ENCODE measurements at places on chromosomes 1 and 21.

DNA sequence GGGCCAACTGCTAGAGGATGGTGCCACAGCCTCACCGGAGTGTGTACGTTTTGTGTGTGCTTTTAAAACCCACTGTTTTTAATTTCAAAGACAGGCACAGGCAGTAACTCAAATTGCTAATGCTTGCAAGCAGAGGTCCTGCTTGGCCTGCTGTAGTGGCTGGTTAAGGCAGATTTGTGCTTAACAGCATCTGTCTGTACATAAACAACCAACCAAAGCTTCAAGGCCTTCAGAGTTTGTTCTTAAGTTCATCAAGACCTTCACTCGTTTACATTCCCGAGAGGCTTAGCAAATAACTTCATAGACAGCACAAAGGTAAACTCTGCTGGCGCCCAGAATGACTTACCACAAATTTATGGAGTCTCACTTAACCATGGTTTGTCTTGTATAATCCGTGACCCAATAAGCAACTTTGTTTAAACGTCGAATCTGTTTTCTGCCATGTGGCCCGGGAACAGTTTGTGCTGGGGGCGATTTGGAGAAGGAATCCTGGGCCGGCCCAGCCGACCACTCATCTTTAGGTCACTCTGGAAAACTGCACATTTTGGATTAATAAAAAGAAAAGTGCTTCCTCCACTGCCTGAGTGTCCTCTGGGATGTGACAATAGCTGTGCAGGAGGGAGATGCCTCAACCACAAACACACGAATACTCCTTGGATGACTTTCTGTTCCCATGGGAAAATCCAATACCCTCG lies 58.1 kb downstream of the CAPZB start:
- DNase-seq = no peak

- DNase-seq = peak; percentile 16
These were observed 36.2 kb upstream of the HFM1 start for GRCh38 chr1:91440847-91441246.

DNA sequence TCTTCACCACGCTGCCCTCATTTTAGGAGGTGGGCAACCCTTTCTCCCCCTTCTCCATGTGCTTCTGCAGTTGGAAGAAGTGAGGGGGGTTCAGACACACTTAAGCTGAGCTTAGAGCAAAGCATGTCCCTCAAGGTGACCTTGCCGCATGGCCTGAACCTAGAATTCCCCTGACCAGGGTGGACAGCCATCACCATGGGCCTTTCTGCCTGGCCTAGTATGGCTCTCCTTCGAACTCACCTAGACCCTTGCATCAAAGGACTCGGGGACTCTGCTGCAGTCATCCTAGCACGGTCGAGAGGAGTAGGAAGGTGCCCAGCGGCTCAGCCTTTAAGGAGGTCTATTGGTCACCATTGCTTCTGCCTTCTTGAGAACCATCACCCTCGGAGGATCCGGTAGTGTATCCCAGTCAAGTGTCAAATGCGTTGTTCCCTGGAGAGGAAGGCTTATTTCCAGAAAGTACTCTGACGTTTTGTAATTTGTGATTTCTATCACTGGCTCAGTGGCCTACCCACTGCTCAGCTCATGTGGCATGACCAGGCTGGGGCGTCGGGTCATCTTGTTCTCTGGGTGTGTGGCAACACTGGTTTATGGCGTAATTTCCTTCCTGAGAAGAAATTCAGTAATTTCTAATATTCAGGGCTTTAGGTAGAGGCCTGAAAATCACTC lies at the start of gene KCNE1:
Gene KCNE1, minus strand, starts transcription at position 424 of the 669 bp plus-strand sequence. CDS start 62,576 bp downstream, outside the sequence.
- DNase-seq = no peak

GRCh38 chr1:221845650-221846371 lies 103.9 kb upstream of the DUSP10 start:
- DNase-seq = peak; percentile 46

- DNase-seq = peak; percentile 73
These were observed 1.9 kb downstream of the TAGLN2 start for GRCh38 chr1:159923203-159924024.

GRCh38 chr1:172498857-172499256 lies 34.1 kb upstream of the SUCO start:
- no peak for DNase-seq

DNA sequence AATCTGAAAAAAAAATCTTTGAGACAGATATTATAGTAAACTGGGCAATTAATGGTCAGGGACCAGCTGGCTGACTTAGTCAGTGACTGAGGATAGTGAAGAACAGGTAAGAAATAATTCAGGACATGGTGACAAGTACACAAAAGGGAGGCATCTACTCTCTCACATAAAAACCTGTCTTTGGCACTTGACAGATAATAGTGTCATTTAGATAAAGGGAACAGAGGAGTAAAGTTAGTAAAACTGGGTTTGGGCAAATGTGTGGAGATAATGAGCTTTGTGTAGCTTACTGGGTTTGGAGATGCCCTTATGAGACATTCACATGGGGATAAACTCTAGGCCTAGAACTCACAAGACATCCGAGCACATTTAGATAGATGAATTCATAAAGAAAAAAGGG lies 4.0 kb downstream of the SSX2IP start:
- DNase-seq = no peak

DNA sequence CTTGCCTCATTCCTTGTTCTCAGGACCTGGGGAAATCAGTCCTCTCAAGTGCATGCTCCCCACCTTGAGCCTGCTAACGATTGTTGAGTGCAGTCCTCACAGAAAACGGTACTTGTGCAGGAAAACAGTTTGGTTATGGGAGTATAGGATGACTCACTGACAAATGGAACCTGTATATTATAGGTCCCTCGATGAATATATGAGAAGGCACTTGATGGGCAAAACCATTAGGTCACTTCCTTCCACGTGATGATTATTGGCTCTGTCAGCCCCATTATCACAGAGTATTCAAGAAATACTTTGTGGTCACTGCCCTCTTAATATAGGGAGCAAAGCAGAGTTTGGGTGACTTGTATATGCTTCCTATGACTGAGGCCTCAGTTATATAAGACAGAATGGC lies 6.2 kb downstream of the CCDC17 start:
- no peak for DNase-seq

- no peak for DNase-seq
These were observed 776.5 kb downstream of the KCNT2 start for GRCh38 chr1:195831789-195832188.

- DNase-seq = no peak
These were observed 57.8 kb downstream of the PGBD5 start for GRCh38 chr1:230368363-230368762.

- peak; percentile 63 for DNase-seq
These were observed 8.4 kb upstream of the IKBKE start for GRCh38 chr1:206461602-206462455.

GRCh38 chr1:236160540-236161127 lies 18.3 kb downstream of the GPR137B start:
- no peak for DNase-seq

DNA sequence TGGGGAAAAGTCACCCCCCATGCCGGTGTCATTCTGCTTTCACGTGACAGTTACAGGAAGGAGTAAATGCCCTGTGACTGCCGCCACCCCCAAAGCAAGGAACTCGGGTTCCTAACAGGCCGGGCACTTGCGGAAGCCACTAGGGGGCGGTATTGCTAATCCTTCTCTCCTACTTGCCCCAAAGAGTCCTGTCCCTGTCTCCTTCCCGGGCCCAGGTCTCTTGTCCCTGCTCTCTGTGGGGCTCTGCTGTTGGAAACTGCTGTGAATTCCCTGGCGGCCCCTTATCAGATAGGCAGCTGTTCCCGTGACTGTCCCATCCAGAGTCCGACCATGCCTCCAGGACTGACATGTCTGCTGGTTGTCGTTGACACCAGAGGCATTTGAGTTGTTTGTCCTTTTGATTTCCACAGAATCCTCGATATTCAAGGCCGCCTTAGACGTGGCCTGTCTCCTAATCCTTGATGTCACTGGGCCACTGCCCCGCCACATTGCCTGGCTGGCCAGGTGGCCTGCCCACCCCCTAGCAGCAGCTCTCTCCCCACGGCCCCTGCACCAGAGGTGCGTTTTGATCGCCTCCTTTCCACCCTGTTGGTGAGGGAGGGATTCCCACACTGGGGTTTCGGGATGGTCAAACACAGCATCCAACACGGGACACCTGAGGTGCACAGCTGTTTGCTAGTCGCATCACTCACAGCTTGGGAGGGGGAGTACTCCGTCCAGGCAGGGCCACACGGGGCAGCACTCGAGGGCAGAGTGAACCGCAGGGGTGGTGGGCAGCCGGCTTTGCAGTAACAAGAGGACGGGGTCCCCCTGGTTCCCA lies 37.3 kb downstream of the CHAF1B start:
- DNase-seq = peak; percentile 40

DNA sequence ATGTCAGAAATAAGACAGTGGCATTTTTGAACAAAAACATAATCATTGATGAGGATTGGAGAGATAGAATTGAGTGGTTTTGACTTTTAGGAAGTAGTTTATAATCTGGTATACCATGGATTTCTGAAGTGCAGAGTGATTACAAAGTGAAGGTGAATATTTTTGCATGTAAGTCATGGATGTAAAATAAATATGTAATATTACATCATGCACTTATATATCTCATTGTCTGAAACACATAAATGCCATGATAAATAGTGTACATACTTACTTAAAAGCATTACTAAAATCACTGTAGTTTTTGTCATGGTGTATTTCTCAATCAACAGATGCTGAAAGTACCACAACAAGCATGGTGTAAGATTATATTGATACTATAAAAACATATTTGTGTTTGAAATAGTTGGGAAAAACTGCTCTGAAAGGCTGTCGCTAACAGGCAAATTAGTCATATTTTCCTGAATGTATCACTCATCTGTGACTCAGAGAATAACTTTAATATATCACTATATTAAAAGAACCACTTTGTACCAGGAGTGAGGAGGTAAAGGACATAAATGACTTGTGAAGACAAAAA lies 24.8 kb upstream of the RGS18 start:
- DNase-seq = no peak

DNA sequence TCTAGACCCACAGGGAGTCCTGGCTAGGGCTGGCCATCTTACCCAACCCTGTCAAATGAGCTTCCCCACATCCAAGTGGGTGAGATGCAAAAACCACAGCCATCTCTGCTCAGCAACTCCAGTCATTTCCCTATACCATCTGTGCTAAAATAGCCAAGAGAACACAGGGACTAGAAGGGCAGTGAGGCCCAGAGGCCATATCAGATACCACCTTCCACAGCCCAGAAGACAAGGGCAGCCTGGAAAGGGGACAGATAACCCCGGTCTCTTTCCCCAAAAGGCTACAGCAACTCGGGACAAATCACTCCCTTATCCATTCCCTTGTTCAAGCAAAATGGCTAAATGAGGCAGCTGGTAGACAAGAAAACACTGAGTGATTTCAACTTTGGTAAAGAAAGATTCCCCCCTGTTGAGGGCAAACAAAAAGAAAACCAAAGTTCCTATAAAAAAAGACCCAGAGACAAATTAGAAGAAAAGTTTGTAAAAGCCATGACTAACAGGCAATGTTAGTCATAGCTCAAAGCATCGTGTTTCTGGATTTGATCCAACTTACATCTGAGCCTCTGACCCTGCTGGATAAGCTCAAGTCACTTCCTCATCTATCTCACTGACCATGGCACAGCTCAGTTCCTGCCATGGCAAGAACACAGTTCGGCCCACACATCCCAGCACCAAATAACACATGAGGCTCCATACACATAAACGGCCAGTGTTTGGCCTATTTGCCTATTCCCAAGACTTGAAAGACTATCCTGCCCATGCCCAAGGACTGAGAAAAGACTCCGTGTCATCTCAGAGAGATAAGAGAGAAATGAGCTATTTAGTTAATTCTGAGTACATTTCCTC lies 3.1 kb downstream of the LAMB3 start:
- peak; percentile 55 for DNase-seq

DNA sequence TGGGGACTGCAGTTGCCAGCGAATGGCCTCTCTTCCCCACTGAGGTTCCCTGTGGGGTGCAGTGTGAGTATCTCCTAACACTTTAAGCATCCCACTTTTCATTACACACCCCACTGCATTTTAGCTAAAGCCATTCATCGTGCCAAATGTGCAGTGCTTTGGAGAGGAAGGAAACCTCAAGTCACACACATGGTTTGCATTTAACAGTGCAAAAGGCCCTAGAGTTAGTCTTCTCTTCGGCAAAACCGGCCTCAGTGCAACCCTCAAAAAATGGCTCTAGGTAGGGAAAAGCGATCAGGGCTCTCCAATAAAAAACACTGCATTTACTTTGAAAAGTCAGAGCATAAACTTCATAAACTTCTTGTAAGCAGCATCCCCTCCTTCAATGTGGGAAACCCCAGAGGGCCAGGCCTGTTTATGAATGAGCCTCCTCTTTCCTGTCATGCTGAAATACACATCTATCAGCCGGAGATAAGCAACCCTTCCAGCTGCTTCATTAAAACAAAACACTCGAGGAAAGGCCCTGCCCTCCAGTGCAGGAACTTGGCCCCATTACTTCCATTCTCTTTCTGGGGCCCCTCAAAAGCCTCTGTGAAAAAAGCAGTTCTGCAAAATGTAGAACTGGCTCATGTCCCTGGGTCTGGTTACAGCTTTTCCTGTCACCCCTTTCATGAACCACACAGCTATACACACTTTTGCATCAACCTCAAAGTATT lies 184.0 kb downstream of the CDC7 start:
- DNase-seq = no peak

DNA sequence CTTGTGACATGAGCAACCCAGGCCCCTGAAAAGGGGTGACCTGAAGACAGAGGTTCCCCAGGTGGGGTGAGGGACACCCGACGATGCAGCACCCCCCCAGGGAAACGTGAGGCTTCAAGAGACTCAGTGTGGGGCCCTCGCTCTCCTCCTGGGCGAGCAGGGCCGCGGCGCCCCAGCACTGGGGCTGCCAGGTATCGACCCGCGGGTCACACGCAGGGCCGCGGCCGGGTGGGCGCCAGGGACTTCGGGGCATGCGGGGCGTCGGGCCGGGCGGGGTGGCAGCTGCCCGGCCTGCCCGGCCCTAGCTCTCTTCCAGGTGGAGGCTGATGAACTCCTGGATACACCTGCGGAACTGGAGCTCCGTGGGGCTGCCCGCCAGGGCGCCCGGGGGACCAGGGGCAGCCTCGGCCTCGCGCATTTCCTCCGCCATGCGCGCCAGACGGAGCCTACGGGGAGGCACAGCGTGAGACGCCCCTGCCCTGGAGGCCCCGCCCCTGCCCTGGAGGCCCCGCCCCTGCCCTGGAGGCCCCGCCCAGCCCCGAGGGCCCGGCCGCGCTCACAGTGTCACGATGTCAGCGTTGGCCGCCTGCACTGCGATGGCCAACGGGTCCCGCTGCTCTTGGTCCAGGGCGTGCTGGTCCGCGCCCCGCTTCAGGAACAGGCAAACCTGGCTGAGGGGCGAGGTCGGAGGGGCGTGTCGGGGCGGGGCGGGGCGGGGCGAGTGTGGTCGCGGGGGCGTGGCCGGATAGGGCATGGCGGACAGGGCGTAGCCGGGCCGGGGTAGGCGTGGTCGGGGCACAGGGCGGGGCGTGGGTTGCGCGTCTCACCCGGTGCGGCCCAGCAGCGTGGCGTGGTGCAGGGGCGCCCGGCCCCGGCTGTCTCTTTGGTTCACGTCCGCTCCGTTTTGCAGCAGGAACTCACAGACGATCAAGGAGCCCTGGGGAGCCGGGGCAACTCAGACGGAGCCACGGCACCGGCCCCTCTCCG lies 13.3 kb downstream of the SCNN1D start:
- DNase-seq = no peak

DNA sequence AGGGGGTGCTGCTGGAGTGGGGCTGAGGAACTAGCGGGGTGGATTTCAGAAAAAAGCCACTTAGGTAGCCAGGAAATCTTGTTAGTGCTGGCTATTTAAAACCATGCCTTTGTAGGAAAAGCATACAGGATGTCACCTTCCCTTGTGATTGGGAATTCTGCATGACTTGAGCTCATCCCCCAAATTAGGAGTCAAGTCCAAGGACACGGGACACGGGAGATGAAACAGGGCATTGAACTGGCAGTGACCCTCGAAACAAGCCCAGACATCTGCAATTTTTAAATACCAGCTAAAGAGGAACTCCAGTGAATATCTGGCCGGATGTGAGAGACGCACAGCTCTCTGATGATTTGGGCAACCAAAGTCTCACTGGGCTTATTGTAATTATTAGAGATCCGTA lies 32.8 kb downstream of the C2CD2 start:
- no peak for DNase-seq
